Thoracic aorta (tissue), 2 donors: ENCODE measurements at places on chromosomes 5 and 9.
A peak's percentile ranks its signal among the peaks of the same experiment; 100 is the strongest.

DNA sequence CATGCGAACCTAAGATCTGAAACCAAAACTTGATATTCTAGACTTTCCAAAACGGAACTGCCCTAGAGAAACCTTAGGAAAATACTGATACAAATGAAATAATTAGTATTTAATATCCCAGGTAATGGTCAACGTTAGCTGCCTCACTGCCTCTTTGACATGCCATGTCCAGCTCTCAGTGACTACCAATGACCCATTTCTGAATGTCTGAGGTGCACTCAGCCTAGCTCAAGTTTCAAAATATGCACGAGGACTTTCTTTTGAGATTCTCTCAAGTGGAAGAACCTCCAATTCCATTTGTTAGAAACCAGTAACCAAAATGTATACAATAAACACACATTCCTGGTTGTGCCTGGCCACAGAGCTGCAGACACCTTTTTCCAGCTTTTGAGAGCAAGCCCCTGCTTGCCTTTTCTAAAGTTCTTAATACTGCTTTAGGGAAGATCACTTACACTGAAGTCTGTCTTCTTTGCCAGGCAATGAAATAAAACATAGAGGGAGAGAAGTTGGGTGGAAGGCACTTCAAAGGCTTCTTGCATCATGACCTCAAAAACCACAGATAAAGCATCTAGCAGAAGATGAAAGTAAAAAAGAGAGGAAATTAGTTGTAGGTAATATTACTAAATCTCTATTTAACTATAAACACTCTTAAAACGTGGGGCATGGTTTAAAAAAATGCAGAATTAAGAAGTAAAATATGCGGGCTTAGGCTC, 87.9 kb downstream of the MRPS27 start:
- no peaks in the 10 kb centered on the region for H3K36me3 ChIP-seq
- H3K4me1 ChIP-seq = peaks cover 38% of the 10 kb centered on the region
- no peaks in the 10 kb centered on the region for H3K27me3 ChIP-seq
- H3K4me3 ChIP-seq = no peak overlapping the region
- peak overlapping the region; percentile 7 for H3K27ac ChIP-seq

DNA sequence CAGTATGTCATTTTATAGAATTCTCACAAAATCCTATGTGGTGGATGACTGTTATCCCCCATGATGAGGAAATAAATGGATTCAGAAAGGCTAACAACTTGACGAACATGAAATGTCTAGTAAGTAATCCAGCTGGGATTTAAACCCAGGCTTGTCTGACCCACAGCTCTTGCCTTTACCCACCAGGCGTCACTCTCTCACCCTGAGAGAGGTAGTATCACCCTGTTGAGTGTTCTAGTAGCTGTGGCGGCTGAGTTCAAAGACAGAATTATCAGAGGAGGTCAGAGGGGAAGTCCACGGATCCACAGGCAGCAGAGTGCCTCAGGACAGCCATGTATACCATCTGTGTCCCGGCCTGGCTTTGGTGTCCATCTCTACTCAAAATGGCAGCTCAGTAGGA, 113.8 kb downstream of the ZNF462 start:
- H3K27ac ChIP-seq = no peak overlapping the region
- no peaks in the 10 kb centered on the region for H3K27me3 ChIP-seq
- no peak for DNase-seq
- H3K4me3 ChIP-seq = no peak overlapping the region
- no peaks in the 10 kb centered on the region for H3K4me1 ChIP-seq

GRCh38 chr9:138068601-138069035, 191.0 kb downstream of the CACNA1B start:
- H3K27me3 ChIP-seq = no peaks in the 10 kb centered on the region
- no peaks in the 10 kb centered on the region for H3K36me3 ChIP-seq
- no peak overlapping the region for H3K4me3 ChIP-seq
- no peak overlapping the region for H3K27ac ChIP-seq

DNA sequence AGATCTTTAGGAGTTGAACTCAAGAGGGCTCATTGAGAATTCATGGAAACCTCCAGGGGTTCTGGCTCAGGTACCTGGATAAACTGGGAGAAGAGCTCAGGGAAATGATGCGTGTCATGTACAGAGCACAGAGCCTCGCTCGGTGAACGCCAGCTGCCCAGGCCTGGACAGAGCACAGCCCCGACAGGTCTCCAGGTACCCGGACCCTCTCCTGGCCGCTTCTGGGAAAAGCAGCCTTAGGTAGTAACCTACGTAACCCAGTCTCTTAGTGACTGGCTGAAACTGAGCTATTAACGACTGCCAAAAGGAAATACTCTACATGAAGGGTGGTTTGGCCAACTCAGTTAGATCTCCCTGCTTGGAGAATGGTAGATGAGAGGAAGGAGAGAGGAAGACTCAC, 157.4 kb downstream of the TTLL11 start:
- no peaks in the 10 kb centered on the region for H3K36me3 ChIP-seq
- no peak overlapping the region for H3K27ac ChIP-seq
- no peaks in the 10 kb centered on the region for H3K27me3 ChIP-seq
- H3K4me1 ChIP-seq = no peaks in the 10 kb centered on the region

GRCh38 chr5:118553662-118554061, 434.7 kb downstream of the DTWD2 start:
- H3K4me1 ChIP-seq = no peaks in the 10 kb centered on the region
- no peaks in the 10 kb centered on the region for H3K27me3 ChIP-seq
- H3K36me3 ChIP-seq = no peaks in the 10 kb centered on the region
- peak; percentile 19 for DNase-seq
- no peak overlapping the region for H3K4me3 ChIP-seq
